ENCODE measurements at places on chromosomes 2 and 18.

DNA sequence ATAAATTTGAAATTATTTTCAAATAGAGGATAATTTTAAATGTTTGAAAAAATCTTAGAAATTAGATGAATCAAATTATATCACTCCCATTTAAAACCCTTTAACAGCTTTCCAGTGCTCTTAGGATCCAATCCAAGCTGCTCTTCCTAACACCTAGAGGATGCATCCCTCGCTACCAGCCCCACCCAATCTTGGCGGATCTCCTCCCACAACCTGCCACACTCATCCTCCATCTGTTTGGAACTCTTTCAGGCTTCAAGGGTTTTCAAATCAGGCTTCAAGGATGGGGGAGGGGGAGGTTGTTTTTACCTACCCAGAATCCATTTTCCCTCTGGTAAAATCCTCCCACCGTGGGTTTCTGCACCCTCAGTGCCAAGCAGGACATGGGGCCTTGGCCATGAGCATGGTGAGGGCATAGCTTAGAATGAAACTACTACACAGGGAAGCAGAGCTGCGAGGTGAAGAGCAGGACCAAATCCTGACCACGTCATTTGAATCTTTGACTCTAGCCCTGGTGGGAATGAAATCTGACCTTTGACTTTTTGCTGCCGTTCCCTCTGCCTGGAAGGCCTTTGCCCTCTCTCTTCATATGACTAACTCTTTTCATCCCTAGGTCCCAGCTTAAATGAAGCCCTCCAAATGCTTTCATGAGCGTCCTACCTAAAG, 113.0 kb upstream of the MAPRE2 start:
- DNase-seq: no peak

GRCh38 chr2:6773007-6773693, 92.6 kb downstream of the CMPK2 start:
- DNase-seq: peak; percentile 91

DNA sequence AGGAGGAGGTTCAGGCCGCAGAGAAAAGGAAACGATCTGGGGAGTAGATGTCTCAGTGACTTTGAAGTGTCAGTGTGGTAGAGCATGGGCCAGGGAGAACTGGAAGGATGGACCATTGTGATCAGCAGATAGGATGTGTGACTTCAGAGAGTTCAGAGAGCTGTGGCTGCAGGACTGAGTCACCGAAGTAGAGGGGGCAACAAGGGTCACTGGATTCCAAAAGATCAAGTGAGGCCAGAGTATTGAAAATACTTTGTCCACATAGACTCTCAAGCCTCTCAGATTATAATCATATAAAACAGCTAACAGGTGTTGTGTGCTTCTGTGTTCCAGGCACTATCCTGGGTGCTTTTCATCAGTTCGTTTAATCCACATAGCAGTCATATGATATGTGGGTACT, 99.4 kb downstream of the CRIM1 start:
- DNase-seq: no peak

DNA sequence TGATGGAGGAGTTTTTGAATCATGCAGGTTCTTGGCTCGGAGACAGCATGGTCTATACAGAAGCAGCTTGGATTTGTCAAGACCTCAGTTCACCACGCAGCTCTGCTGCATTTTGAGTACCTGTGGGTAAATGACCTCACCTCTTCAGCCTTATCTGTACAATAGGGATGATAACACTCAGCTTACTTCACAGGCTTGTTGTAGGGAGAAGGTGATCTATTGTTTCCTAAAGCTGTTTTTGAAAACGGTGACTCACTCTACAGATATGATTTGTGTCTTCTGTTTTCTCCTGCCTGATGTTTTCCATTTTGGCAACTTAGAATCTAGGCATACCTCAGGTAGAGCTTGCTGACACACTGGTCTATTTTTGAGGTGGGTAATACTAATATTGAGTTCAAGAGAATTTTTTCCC, 80.3 kb downstream of the FMNL2 start:
- no peak for DNase-seq

- DNase-seq: no peak
These were observed 58.0 kb upstream of the TMEM163 start for GRCh38 chr2:134776836-134777235.

GRCh38 chr18:68830256-68831045, 32.6 kb downstream of the CCDC102B start:
- DNase-seq: no peak

- DNase-seq: no peak
These were observed 87.3 kb downstream of the SH3RF3 start for GRCh38 chr2:109216332-109216731.

- no peak for DNase-seq
These were observed 159.9 kb downstream of the PDE1A start for GRCh38 chr2:182266909-182267308.

DNA sequence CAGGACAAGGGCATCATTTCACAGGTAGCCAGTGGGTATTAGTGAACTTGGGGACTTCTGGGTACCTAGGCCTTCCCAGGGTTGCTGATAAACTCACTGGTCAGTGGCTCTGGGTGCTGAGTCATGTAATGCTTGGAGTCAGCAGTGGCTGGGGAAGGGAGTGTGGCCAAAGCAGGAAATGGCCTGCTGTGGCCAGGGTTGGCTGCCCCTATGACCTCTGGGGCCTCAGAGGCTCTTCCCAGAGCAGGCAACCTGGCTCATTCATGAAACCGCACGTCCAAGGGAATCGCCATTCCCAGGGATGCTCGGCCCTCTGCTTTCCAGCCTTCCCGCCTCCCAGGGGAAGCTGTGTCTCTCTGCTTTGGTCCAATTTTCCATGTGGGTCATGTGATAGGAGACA, 294.9 kb downstream of the DYSF start:
- no peak for DNase-seq

DNA sequence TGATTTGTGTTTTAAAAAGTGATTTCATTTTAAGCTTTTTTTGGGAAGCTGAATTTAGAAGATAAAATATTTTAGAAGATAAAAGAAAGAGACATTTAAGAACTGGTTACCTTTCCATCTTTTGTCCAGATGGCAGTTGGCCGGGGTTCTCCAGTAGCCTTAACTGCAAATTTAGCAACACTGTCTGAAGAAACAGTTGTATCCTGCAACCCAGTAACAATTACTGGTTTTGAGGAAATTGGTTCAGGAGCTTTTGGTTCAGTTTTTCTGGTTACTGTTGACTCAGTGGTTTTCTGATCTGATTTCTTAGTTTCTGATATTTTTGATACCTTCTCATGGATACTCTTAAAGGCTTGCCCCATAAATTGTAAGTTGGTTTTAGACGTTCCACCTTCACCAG, 49.9 kb downstream of the PLEKHA3 start:
- DNase-seq: no peak

DNA sequence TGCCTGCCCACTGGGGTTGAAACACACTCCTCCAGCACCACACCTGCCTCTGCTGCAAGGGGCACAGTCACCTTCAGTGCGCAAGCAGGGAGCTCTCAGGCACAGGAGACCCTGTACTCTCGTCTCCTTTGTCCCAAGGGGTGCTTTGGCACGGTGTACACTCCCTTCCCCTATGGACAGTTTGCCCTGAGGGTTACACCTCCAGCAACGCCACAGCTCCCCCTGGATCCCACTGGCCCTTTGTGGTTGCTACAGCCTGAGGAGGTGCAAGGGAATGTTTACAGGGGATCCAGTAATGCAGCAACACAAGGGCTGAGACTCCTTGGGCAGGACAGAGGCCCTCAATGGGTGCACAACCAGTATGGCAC, 45.2 kb upstream of the FAM117B start:
- DNase-seq: no peak

GRCh38 chr2:12061286-12062052, 315.0 kb downstream of the LPIN1 start:
- DNase-seq: no peak

DNA sequence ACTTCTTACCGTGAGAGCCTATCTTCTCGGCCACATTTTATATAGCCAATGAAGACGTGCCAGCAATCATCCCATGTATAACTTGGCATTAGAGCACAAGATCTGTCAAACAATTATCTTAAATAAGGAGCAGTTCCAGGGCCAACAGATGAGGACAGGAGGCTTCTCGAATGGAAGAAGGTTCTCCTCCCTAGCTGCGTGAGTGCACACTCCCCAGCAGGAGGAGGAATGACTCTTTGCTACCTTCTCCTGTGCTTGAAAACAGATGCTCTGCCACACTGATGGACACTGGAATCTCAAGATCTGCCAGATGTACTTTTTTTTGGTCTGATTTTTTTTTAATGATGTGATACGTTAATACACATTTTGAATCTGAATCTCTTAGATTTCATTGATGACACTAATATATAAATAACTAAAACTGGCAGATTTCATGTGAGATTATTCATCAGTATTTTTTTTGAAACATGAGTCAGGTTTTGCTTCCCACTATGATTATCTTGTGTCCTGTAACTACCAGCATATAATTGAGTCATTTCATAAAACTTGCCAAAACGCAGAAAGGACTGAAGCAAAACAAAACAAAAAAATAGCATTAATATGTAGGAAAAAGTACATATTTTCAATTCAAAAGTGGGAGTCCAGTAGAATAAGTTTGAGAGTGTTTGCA, 626 bp upstream of the VIT start:
- DNase-seq: no peak

DNA sequence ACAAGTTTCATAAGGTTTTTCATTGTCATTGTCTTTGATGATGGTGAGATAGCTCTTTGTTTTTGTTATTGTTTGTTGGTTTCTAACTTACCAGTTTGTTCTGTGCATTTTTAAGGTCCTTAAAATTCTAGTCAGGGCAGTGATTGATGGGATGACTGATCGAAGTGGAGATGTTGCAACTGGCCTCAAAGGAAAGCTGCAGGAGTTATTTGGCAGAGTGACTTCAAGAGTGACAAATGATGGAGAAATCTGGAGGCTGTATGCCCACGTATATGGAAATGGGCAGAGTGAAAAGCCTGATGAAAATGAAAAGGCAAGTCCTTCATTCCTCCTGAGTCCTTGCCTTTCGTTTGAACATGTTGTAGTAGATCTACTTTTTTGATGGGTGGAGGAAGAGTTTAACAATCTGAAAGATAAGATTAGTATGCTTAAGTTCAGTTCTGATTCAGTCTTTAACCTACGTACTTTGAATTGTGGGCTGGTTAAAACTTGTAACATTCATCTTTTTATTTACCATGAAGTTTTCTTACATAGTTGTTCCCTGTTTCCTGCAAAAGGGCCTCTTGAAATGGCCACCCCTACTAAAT, 135.8 kb upstream of the LTBP1 start:
- no peak for DNase-seq

Measured in progenitor cell of endocrine pancreas (in vitro differentiated cells).